ENCODE measurements at places on chromosomes 13 and 19.
A peak's percentile ranks its signal among the peaks of the same experiment; 100 is the strongest.

GRCh38 chr13:48511621-48512230, 21.2 kb downstream of the RCBTB2 start:
- no peak for DNase-seq

- DNase-seq = no peak
Measured at GRCh38 chr19:13764101-13764807, at the start of gene MRI1. MRI1 (plus strand) TSS chr19:13764522; CDS start chr19:13764589, 67 bp downstream.

DNA sequence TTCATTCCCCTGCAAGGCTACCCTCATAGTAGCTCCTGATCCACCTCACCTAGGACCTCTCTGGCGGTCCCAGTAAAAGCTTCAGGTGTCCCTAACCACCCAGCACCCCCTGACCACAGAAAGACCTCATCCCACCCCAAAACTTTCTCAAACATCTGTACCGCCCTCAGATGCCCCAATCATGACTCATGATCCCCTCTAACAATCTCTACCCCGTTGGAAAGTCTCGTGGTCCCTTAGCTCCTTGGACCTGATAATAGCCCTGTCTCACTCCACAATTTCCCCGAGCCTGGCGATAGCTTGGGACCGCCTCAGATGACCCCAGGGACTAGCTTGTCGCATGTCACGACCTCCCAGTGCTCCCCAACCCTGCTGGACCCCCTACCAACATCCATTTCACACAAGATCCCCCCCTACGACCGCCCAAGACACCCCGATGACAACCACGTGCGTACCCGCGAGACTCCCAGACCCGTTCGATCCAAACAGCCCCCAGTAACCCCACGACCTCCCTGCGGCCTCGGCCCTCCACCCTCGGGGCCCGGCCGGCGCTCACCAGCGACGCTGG, 450 bp downstream of the NDUFA11 start:
- no peak for DNase-seq

DNA sequence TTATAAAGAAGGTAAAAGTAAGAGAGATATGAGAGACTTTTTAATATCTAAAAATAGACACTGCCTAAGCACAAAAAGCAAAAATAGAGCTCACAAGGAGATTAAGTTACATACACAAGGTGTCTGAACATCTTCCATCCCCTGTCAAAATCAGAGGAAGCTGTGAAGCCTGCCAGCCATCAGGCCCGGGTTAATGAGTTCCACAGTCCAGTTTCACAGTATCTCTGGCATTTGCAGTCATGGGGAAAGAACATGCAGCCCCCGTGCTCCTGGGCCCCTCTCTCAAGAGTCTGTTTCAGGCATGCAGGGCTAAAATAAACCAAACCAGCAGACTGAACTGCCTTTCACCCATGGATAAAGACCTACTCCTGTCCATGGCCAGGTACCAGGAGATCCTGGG, 79.2 kb downstream of the TBC1D4 start:
- DNase-seq = no peak

DNA sequence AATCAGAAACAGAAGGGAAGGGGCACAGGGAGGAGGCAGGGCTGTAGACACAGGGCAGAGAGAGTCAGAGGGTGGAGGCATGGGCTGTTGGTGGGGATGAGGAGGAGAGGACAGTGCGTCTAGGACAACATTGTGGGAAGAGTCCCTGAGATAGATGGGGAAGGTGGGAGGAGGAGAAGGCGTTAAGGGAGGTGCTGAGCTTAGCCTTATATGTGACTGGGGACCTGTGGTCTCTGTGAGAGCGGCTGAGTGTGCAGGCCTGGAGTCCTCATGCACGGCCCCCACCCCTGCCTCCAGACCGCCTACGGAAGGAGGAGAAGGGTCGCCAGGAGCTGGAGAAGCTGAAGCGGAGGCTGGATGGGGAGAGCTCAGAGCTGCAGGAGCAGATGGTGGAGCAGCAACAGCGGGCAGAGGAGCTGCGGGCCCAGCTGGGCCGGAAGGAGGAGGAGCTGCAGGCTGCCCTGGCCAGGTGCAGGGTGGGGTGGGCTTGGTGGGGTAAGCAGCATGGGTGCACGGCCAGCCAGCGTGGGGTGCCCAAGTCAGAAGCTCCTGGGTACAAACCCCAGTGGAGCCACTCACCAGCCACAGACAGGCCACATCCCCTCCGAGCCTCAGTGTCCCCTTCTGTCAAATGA, 56.8 kb downstream of the KCNC3 start:
- DNase-seq = no peak

DNA sequence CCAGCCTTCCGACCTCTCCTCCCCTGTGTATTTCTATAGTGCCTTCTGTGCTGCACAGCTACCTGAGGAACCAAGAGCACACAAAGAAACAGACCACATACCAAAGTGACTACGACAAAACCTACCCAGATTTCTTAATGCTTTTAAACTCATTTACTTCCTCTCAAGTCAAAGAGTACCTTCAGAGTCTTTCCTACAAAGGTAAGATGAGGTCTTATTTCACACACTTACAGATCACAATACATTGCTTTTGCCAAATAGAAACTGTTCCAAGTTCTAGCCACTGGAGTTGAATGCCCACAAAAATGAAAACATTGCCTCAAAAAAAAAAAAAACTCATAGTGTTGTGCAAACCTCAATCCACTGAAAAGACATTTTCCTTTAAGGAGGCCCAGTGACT, 36.4 kb downstream of the TEX26 start:
- DNase-seq = no peak

DNA sequence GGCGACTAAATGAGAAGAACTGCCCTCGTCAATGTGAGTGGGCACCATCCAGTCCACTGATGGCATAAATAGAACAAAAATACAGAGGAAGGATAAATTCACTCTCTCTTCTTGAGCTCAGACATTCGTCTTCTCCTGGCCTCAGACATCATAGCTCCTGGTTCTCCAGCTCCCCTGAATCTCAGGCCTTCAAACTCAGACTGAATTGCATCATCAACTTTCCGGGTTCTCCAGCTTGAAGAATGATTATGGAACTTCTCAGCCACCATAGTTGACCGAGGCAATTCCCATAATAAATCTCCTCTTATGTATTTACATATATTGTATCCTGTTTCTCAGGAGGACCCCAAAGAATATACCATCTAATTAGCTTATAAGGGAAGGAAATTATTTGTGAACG, 55.0 kb upstream of the FNDC3A start:
- no peak for DNase-seq

- DNase-seq = peak; percentile 9
Measured at GRCh38 chr13:99658261-99658991, 157.2 kb downstream of the TM9SF2 start.

- no peak for DNase-seq
Measured at GRCh38 chr13:106899442-106899841, 331.5 kb upstream of the ARGLU1 start.

DNA sequence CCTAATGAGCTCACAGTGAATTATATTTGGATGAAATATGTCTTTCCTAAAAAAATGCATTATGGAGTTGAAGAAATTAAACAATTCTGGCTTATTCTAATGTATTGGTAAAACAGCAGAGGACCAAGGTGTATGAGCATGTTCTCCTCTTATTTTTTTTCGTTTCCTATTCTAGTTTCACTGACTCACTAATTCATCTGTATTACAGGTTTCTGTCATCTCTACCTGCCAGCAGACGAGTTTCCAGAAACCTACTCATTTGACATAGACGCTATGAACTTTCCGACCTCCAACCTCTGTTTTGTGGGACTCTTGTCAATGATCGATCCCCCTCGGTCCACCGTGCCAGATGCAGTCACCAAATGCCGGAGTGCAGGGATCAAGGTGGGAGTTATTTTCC, 20.3 kb downstream of the ATP12A start:
- DNase-seq = no peak

GRCh38 chr13:43805071-43805468, 18.3 kb upstream of the ENOX1 start:
- no peak for DNase-seq

DNA sequence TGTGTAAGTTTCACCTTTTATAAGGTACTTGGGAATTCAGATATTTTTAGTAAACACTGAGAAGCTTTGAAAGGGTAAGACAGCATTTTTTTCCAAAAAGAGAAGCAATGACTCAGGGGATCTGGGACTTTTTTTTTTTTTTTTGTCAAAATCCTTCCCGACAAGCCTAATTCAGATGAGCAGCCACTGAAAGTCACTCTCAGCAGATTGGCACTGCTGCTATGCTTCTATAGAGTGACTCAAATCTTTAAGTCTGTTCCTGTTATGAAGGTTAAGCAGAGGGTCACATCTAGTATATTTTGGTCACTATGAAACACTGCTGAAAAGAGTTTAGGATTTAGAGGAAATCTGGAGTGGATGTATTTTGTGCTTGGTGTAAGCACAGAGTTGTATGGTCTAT, 571.1 kb downstream of the MYO16 start:
- DNase-seq = no peak

- DNase-seq = no peak
Measured at GRCh38 chr13:113804703-113805430, 45.8 kb downstream of the TMEM255B start.

- DNase-seq = no peak
Measured at GRCh38 chr13:70388935-70389334, 280.7 kb upstream of the KLHL1 start.

DNA sequence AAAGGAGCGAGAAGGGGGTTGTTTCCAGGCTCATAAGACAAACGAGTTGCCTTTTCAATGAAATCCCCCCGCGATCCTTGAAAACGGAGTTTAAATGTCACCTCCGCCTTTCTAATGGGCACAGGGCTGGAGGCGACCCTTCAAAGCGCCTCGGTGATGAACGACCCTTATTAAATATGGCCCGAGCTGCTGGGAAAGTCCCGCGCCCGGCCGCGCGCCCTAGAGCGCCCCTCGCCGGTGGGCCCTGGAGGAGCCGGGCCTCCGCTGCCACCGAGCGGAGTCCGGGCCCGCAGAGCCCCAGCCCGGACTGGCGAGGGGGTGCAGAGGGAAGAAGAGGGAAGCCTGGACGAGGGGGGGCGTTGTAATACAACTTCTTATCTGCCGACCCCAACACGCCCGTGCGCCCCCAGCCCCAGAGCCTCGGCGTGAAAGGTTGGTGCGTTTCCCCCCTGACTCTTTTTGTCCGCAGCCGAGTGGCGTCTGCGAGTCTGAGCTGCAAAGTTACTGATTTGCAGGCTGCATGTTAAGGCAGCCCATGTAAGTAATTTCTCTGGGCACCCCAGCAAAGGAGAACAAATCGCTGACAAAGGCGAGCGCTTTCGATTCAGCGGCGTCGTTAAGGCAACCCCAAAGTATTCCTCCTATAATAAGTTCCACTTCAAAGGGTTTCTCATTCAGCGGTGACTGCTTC, 11.9 kb downstream of the ZIC5 start:
- no peak for DNase-seq
